ENCODE measurements at places on chromosomes 1 and 21.
A peak's percentile ranks its signal among the peaks of the same experiment; 100 is the strongest.

GRCh38 chr1:3658231-3658615, 5.9 kb downstream of the TP73 start:
- no peak for DNase-seq

DNA sequence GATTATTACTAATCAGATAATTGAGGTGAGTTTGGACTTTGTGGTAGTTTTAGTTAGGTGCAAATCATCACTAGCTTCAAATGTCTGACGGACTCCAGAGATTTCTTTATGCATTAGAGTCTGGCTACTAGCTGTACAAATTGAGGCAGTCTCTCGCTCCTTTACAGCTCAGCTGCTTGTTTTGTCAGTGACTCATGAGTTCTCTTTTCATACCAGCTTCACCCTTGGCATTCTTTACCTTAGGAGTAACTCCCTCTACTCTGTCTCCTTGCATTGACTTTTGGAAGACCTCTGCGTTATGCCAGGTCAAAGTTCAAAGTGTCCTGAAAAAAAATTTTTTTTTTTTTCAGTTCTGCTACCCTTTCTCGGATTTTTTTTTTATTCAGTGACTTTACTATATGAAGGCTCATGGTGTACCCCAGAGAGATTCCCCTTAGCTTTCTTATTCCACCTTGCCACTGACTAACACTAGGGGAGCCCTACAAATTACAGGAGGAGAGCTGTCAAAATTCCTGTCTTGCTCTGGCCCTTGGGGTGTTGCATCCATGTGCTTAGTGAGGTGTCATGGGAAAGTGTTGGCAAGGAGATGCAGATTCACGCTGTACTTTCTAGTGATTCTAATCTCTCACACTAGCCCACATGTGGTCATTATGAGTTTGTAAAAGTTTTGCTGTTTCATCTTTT, 576.6 kb downstream of the ADGRL2 start:
- peak; percentile 23 for DNase-seq

DNA sequence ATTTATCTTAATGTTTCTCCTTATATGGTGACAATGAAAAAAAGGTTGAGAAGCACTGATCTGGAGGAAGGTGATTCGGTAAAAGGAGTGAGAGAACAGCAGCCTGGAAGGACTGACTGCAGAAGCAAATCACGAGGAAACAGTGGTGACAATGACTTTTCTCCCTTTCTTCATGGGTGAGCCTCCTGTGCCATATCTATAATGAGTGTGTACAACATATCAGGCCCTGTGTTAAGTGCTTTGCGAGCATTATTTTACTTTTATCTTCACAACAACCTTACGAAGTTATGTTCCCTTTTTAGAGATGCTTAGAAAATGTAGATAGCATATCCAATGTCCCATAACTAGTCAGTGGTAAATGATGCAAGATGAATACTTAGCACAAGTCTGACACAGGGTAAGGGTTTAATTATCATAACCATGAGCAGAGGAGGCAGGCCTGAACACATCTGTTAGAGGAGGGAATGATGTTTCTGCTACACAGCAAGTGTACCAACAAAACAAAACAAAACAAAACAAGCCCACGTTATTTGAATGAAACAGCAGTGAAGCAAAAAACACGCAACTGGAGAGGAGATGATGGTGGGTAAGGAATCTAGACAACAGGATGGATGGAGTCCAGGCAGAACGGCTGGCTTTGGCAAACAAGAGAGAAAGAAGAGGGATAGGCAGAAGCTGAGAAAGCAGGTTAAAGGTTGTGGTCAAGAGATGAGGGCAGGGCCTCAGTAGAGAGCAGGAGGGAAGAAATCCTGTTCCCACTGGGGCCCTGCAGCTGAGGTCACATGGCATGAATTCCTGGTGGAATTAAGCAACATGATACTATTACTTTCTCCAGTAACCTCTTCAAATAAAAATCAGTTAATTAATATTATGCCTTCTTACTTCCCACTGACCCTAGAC, 29.6 kb downstream of the GNG12 start:
- peak; percentile 24 for DNase-seq

DNA sequence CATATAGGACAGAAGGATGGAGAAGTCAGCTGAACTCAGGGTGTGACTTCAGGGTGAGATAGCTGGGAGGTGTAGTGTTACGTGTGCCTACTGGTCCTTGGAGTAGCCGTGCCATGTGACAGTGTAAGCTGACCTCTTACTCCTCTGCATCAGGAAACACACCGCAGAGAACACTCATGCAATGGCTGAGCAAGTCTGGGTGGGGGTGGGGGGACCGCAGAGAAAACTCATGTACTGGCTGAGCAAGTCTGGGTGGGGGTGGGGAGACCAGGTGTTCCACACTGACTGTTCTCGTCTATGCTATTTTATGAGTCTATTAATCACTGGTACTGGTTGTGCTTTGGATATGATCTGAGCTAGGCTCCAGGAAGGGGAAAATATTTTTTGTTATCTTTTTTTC, 233.1 kb downstream of the PAPPA2 start:
- DNase-seq, result peak; percentile 49

DNA sequence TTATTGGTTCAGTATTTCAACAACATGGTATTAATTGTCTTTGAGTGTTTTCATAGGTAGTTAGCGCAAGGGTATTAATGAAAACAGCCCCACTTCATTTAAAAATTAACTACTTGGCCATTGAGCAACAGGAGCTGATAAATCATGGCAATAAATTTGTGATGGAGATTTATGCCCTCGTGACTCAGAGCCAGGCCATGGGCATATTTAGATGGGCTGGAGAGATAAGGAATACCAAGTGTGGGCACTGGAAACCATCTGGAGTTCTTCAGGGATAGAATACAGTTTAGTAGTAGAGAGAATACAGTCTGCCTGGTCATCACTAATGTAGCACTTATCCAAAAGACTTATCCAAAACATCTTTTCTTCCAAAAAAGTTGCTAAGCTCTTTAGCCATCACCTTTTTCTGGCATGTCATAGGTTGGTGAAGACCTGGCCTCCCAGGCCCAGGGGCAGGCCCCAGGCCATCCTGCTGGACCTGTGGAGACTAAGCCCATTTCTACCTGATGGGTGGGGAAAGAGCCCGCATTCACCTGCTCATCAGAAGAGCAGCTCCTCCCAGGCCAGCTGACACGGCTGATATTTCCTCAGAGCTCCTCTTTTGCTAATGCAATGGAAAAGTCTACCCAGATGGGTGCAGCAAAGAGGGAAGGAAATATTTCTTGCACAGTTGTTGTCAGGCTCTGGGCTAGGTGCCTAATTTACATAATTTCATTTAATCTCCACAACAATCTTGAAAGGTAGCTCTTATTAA, 238.0 kb downstream of the TM2D1 start:
- no peak for DNase-seq

DNA sequence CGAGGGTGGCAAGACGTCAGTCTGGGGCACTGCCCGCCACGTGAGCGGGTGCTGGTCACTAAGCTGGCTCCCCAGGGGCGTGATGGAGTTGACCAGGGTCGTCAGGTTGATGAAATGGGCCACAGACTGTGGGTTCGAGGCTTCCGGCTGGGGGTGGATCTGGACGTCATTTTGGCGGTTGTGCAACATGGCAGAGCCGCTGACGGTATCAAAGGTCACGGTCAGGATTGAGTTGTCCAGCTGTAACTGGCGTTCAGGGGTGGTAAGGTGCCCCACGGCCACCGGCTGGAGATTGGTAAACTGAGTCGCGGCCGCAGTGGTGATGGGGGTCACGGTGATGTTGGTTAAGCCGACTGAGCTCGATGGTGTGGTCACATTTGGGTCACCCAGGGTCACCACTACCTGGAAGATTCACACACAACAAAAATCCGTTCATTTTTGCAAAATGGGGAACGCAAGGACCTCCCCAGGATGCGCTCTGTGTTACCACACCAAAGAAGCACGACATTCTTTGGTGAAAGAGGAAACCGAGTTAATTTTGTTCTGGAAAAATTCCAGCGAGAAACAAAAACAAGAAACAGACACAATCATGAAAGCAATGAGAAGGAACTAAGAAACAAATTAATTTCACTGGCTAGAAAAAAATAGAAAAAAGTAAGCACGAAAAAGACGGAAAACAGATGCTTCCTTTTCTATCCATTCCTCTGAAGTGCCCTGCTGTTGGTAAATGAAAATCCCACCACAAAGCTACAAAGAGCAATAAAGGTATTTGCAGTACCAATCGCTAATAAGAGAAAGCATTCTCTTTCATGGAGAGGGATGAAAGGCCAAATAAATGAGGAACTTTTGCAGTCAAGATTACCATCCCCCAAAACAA, 34.7 kb upstream of the RIPK4 start:
- DNase-seq, result no peak

DNA sequence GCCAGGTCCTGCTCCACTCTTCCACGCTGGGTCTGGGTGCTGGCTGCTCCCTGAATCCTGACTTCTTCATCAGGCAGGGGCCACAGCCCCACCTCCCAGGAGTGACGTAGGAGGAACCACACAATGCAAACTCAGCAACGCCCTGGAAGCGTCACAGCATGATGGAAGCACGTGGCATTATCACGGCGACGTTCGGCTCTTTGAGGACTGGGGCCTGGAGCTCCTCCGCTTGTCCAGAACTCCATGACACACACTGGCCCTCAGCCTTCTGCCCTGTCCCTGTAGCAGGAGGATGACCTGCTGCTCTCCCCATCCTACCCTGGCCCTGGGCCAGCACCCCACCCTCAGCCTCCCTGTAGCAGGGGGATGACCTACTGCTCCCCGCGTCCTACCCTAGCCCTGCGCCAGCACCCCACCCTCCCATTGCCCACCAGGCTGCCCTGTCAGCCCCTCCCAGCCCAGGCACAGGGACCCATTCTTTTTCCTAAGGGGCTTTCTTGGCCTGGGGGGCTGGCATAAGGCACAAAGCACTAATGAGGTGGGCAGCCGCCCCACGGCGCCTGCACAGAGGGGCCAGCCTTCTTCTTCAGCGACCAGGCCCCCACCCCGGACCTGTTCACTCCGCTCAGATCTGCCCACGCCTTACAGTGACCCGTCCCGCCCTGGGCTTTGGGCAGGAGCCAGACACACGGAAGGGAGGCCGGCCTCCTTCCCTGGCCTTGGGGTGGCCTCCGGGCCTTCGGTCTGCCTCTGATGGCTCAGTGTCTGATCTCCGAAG, 65.7 kb downstream of the DHRS3 start:
- DNase-seq, result no peak

DNA sequence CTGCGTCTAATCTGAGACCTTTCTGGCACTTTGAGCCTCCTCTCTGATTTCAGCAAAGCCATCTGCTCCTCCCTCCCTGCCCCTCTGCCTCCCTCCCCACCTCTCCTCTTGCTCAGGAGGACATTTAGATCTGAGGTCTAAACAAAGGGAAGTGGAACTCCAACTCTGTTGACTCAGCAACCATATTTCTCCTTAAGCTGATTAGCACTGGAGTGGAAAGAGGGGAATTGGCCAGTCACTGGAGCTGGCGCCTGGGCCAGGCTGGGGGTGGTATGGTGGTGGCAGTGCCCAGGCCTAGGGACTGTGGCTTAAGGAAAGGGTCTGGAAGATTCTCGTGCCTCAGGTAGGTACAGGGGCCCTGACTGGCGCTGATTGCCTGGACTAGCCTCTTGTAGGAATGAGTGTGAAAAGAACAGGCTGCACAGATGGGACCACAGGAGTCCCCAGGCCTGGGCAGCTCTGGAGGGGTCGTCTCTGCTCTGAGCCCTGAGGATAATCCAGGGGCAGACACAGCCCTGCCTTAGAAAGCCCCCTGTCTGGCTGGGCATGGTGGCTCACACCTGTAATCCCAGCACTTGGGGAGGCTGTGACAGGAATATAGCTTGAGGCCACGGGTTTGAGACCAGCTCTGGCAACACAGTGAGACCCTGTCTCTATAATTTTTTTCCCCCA, 11.9 kb downstream of the SH2D2A start:
- no peak for DNase-seq
